Left lobe of liver (tissue), 2 donors: ENCODE measurements at places on chromosomes 5 and 9. TPM values are rescaled to one million over a fixed set of nuclear protein-coding genes. Genes with fewer than 3 reads are reported as not detected.

Gene EFNA5
- total RNA-seq = 0.60 TPM

GRCh38 chr9:118162716-118163115, 458.5 kb downstream of the TLR4 start:
- DNase-seq = no peak

- DNase-seq = no peak
Measured at GRCh38 chr5:165521816-165522610, 2016.6 kb downstream of the MAT2B start.

DNA sequence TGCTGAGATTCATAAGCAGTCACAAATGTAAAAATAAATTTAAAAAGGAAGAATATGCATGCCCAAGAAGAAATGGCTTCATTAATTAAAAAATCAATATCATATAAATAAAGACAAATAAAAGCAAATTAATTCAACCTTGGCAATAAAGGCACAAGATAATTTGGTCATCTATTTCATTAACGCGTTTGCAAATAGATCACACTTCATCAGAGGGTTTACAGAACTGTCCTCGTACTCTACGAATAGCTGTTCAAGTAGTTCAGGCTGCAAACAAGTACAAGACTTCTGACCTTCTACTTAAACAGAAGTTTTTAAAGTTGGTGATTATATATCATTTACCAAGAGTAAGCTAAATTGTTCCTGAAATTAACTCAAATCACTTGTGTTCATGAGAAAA, 775.3 kb upstream of the DMAC1 start:
- no peak for DNase-seq

GRCh38 chr9:123397975-123398374, 42.0 kb downstream of the CRB2 start:
- DNase-seq = no peak

- DNase-seq = peak; percentile 24
Measured at GRCh38 chr5:135238622-135239452, 160.2 kb downstream of the MACROH2A1 start.
